ENCODE measurements at places on chromosomes 12 and 14.

DNA sequence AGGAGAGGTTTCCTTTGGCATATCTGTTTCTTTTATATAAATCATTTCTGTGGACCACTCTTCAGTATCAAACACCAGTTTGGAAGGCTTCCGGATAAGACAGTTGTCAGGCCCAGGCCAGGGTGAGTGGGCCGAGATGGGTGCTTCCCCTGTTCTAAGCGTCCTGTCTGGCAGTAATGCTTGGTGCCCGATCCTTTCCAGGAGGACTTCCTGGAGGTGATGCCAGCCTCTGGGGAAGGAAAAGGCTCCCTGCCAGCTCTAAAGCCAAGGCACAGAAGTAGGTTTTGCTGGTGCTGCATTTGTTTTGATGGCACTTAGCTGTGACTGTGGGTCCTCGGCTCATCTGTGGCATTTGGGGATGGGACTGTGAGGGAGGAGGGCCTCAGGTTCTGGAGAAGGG lies 124.4 kb upstream of the RTL1 start:
- no peak for DNase-seq

DNA sequence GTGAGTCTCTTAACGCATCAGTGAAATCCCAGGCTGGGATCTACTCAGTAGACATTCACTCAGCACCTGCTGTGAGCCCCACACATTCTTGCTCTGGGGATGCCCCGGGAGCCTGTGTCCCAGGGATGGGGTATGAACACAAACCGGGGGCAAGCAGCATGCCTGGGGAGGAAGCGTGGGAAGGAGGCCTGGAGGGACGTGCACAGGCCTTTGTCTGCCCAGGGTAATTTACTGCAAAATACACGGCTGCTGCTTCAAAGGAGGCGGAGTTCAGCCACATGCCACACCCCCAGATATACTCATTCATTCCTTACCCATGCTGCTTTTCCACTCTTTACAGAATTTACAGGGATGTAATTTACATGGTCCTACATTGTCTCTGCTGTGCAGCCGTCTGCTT lies 187.8 kb downstream of the ADGRD1 start:
- no peak for DNase-seq

DNA sequence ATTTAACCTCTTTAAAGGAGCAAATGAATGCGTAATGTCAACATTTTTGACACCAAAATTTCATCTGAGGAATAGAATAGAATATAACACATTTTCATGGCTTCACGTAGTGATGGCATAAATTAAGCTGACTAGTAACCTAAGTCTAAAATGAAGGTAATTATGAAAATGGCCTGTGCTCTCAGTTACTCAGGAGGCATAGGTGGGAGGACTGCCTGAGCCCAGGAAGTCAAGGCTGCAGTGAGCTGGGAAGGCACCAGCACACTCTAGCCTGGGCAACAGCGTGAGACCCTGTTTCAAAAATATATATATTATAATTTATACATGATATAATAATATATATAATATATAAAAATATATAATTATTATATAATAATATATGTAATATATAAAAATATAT lies 383.2 kb upstream of the ATP2B1 start:
- DNase-seq = peak; percentile 40

DNA sequence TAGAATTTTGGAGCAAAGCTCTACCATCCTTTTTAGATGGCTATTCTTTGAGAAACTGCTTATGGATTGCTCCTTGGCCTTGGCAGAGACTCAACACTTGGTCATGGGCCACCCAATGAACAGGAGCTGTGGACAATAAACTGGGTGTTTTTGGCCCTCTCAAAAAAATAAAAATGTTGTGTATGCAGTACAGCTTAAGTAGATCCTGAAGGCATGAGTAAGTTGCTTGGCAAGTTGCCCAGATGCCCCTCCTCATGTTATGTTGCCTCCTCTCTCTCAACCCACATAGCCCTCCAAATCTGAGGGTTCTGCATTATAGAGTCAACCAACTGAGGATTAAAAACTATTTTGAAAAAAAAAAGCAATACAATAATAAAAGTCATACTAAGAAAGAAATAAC lies 124.9 kb downstream of the ATP23 start:
- no peak for DNase-seq

DNA sequence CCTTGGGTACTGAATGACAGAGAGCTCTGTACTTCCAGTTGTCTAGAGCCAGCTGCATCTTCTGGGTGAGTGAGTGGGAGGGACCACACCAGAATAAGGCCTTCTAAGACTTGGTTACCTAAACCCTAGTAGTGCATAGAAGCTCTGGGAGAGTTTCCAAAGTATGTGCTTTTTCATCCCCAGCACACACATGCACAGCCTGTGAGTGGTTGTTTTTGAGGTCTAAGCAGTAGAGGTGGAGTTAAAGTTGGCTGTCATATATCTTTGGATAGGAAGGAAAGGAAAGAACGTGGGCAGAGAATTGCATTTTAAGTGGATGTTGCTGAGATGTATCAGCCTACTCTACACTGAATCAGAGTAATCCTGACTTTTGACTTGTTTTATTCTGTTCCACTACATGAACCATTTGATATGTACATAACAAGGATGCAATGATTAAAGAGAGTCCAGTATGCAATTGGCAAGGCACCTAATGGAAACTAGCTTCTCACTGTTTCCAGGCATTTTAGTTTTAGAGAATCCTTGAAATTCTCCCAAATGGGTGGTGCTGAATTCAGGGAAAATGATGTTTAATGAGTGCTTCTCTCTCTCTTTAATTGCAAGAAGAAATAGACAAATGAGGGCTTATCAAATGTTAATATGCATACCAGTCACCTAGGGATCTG lies 51.8 kb upstream of the PRICKLE1 start:
- DNase-seq = no peak

GRCh38 chr14:88804035-88804434 lies 11.3 kb upstream of the EML5 start:
- no peak for DNase-seq

DNA sequence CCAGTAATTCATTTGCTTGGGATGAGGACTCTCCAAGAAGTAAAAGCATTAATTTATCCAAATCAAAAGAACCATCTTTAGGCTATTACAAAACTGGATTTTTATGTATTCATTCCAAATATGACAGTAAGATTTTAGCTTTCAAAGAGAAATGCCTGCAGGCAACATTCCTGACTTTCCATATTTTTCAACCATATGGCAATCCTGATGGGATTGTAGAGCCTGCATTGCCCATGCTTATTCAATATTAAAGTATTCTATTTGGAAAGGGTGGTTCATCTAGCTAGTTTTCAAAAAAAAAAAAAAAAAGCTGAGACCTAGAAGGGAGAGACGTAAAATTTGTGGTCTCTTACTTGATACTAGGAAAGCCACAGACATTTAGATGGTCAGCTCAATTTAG lies 1253.7 kb downstream of the LRFN5 start:
- no peak for DNase-seq

DNA sequence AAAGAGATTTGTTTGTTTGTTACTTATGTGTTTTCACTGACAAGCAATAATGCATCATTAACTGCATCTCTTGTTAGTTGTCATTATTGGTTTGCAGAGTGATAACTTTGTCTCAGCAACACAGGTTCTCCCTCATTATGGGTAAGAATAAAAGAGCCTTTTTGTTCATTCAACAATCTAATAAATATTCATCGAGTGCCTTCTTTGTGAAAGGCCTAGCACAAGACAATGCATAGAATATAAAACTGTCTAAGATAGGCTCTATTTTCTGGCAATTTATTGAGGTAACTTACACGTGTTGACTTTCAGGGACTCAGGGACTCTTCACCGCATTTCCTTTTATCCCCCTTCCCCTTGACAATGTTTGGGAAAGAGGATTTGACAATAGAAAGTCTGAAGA lies 95.5 kb upstream of the KRR1 start:
- no peak for DNase-seq

GRCh38 chr14:89619596-89619995 lies 202.6 kb upstream of the FOXN3 start:
- DNase-seq = no peak

- DNase-seq = no peak
Measured at GRCh38 chr12:58314610-58315009, 373.2 kb downstream of the ATP23 start.

DNA sequence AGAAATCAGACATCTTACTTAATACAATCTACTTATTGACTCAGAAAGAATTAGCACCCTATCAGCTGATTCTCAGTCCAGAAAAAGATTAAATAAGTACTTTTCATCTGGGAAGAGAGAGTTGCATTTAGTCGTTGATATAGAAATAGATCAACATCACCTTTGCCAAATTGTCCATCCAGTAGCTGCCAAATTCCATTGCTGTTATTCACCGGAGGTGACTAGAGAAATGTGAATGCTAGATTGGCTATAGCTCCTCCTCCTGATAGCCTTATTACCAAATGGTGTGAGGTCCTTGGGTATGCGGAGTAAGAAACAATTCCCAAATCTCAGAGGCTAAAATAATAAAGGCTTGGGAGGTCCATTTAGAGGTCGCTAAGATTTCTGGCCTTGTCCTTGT lies 723.3 kb upstream of the FLRT2 start:
- no peak for DNase-seq

DNA sequence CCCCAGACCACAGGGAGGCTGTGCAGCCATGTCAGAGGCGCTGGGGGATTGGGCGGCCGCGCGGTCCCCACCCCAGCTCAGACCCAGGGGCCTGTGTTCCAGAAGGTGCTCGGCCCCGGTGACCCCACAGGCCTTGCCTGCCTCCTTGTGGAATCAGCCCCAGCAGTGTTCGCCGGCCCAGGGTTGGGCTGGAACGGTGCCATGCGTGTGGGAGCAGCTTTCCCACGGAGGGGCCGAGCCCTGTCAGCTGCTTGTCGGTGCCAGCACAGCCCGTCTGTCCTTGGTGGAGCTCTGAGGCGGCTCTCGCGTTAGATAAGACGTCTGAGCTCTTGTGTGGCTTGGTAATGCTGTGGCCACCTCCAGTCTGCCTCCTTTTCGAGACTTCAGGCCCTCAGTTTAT lies 8.5 kb downstream of the ZFYVE21 start:
- no peak for DNase-seq

GRCh38 chr12:107704041-107704440 lies 18.4 kb downstream of the PWP1 start:
- no peak for DNase-seq

DNA sequence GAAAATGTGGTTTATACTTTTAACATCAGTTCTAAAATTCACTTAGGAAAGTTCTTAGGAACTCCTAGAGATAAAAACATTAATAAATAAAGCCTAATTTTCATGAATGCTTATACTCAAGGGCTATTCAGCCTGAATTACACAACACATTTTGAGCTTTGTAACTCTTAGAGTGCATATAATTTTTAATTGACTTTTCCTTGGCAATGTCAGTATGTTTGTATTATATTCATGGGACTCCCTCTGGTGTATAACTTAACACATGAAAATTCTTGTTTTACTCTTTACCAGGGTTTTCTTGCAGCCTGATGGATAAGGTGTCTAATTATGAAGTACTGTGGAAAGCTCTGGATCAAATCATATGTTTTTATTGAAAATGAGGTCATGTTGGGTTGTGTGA lies 150.6 kb upstream of the HMGA2 start:
- no peak for DNase-seq

GRCh38 chr14:63672417-63673180 lies 30.9 kb upstream of the WDR89 start:
- DNase-seq = no peak

DNA sequence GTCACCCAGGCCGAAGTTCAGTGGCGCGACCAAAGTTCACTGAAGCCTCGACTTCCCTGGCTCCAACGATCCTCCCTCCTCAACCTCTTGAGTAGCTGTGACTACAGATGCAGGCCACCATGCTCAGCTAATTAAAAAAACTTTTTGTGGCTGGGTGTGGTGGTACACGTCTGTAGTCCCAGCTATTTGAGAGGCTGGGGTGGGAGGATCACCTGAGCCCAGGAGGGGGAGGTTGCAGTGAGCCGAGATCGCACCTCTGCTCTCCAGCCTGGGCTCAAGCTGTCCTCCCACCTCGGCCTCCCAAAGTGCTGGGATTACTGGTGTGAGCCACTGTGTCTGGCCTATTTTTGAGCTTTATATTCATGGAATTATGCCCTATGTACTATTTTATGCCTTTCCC lies 18.1 kb upstream of the RAD52 start:
- no peak for DNase-seq

DNA sequence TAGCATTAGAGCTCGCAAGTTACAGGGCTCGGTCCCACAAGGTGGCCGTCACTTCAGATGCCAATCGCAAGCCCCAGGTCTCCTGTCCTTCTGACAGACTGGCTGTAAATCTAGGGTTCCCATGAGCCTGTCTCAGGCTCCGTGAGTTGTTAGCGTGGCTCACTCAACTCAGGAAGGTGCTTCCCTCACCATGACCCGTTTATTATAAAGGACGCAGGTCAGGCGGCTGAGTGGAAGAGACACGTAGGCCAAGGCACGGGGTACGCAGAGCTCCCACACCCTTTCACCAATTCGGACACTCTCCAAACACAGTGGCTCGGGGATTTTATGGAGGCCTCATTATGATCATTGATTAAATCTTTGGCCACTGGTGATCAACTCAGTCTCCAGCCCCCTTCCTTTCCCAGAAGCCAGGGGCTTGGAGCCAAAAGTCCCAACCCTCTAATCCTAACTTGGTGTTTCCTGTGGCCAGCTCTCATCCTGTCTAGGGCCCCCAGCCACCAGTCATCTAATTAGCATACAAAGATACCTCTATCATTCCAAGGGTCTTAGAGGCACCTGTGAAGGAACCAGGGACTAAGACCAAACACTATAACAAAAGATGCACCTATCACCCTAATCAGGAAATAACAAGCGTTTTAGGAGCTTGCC lies 25.8 kb upstream of the LRTM2 start:
- no peak for DNase-seq

GRCh38 chr14:66378712-66379505 lies 107.3 kb upstream of the CCDC196 start:
- DNase-seq = no peak

GRCh38 chr12:104583301-104583700 lies 126.6 kb downstream of the CHST11 start:
- no peak for DNase-seq

DNA sequence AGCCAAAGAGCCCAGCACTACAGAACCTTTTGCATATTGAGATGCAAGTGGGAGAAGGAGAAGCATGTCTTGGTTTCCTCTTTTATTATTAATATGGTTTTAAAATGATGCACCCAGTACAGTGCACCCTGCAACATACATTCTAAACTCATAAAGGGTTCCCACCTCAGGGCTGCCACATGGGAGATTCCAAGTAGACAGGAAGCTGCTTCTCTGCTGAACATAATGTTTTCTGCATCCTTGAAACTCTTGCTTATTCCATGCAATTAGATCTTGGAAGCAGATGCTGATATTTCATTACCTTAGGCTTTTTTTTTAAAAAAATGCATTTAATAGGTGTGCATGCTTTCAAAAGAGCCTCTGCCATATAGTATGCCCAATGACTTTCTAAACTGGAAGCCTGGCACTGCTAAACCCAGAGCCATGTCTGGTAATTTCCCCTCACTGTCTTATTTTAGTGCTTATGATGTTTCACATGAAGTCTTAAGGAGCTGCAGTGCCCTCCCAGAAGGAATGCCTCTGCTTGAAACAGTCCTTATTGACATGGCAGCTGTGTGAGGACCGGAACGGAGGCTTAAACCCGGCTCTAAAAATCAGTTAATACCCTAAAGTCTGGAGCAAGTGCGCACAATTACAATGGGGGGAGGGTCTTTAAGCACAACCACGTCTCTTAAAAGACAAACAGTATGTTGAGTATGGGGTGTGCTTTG lies 2.0 kb upstream of the SIX1 start:
- DNase-seq = no peak

- no peak for DNase-seq
Measured at GRCh38 chr12:123089631-123090353, 61.1 kb downstream of the PITPNM2 start.
